ENCODE measurements at places on chromosomes 1 and 21.

GRCh38 chr1:76142771-76143540 is 68.4 kb downstream of the ST6GALNAC3 start:
- DNase-seq, result no peak

GRCh38 chr21:16211339-16212303 is 481.8 kb downstream of the USP25 start:
- no peak for DNase-seq

GRCh38 chr1:59967141-59967697 is 40.6 kb upstream of the CYP2J2 start:
- DNase-seq, result no peak

DNA sequence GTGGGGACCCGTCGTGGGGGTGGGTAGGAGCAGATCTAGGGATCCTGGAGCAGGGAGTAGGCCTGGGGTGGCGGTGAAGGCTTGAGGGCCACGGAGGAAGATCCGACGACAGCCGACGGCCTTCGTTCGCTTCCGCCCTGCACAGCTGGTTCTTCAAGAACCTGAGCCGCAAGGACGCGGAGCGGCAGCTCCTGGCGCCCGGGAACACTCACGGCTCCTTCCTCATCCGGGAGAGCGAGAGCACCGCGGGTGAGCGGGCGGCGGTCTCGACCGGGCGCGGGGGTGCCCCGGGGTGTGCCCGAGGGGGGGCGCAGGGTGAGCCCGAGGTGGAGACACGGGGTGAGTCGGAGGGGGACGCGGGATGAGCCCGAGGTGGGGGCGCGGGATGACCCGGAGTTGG is 16.5 kb upstream of the HDAC1 start:
- no peak for DNase-seq

GRCh38 chr1:244957525-244957924 is 93.2 kb upstream of the HNRNPU start:
- no peak for DNase-seq

DNA sequence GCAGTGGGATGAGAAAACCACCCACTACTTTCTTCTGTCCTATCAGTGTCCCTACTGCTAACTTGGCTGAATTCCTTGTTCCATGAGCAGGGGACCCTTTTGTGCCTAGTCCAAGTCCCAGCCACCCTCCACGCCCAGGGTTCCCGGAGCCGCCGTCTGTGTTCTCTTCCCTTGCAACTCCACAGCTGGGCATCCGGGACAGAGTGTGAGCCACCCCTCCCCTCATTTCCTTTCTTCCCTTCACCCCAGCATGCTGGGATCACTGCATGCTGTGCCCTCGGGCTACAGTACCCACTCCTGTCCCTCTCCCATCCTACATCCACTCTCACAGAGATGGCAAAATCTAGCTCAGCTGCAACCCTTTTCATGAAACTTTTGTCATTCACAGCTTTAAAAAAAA is 44.5 kb downstream of the PGBD5 start:
- no peak for DNase-seq

DNA sequence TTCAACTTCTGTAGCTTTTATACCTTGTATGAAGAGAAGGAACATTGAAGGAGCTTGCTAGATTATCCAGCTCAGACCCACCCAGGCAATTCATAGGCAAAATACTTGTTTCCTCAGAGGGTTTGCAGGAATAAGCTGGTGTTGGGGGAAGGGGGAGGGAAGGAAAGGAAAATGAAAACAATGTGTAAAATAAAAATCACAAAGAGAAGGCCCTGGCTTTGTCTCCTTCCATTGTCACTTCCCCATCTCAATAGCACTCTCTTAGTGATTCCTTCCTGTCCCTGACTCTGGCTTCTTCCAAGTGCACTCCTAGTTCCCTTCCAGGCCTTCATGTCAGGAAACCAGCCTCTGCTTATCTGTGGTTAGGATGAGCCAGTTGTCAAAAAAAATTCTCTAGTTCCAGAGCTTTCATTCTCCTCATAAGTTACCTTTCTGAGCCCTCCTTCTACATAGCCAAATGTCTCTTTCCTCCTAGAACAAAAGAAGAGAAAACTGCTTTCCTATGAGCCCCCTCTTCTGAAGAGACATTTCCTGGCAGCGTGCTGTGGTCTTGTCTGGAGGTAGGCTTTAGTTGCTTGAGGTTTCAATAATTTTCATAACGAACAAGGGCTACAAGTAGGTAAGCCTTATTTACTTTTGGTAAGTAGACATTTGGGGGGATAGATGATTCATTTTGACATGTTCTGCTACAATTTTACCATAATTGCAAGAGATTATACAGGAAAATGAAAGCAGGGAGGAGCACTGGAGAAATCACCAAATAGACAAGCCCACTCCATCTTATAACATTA is 45.7 kb downstream of the FASLG start:
- no peak for DNase-seq

- no peak for DNase-seq
Measured at GRCh38 chr21:42839271-42840231, 39.8 kb downstream of the WDR4 start.

DNA sequence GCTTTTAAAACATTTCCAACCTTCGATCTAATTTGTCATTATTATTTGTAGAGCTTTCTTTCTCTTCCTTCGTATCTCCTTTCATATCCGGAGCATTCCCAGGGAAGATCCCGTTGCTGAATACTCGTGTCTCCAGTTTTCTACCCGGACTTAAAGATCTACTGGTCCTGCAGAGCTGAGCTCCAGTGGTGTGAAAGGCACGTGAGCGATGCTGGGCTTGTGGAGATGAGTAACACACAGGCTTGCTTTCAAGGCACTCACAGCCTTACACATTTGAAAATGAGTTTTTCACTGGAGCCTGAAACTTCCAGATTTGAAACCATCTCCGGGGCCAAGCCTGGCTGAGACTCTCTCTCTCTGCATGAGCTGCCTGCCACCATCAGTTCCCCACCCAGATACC is 428.3 kb downstream of the KIF26B start:
- no peak for DNase-seq

DNA sequence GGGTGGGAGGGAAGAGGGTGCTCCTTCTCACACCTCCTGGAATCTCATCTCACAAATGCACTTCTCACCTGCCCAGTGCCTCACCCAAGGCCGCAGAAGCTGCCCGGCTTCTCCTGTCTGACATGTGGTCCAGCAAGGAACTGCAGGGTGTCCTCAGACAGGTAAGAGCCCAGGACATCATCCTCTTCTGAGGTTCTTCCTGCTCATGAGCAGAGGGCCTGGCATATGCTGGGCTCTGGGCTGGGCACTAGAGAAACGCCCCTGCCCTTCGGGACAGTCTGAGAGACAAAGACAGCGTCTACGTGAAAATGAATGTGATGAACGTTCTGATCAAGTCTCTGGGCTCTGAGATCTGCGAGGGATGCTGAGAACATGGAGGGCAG is 42.4 kb downstream of the PKP1 start:
- no peak for DNase-seq

GRCh38 chr1:9399510-9400424 is 107.1 kb downstream of the SPSB1 start:
- DNase-seq, result no peak

DNA sequence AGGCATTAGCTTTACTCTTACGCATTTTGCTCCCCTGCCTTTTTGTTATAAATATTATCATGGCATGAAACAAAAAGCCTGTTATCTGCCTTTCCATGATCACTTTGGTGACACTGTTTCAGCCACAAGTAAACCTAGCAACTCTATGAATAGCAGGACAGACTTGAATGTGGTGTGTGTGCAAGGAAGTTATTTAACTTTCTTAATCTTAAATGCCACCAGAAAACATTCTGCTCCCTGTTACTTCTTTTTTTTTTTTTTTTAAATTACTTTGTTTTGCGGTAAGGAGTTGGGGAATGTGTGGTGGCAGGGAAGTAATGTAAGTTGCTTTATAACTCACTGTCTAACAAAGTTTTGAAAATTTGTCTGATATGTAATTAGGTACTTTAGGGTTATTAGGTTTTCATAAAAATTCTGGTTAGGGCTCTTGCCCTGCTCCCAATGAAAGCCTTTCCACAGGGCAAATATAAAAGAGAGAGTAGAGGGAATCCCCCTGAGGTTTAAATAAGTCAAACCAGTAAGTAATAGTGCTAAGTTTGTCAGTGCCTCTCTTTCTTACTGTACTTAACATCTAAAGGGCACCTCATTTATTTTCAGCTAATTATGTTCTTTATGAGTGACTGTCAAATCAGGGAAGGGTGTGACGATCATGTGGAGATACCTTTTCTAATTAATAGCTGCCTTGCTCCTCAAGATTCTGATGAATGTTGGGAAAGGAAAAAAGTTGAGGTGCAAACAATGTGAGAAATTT is 39.5 kb downstream of the RASAL2 start:
- no peak for DNase-seq

GRCh38 chr1:22318279-22318981 is 133.2 kb upstream of the ZBTB40 start:
- no peak for DNase-seq

DNA sequence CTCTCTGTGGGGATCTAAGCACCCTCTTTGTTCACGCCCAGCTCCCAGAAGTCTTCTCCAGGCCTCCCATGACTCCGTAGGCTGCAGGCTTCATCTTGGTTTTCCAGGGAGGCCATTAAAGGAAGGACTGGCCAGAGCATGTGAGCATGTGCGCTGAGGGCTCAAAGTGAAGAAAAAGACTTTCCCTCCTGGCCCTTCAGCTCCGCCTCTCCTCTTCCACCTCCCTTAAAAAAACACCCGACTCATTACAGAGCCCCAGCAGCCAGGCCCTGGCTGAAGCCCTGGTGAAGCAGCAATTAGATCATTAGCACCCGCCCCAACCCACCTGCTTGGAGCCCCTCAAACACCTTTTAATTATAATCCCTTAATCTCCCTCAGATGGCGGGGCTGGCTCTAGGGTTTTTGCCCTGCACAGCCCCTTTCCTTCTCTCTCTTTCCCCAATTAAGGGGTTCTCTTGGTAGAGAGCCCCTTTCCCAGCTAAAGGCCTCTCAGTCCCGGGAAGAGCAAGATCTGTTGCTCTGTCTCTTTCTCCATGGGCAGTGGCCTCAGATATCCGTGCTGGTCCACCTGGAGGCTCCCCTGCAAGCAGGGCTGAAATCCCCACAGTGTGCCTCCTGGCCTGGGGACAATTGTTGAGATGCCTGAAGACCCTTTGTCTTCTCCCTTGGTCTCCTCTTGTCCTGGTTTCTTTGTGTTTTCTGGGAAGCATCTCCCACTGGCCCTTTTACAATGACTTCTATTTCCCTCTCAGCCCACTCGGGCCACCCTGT is 30.5 kb downstream of the RHBG start:
- no peak for DNase-seq

GRCh38 chr1:116139592-116140134 is 28.5 kb downstream of the MAB21L3 start:
- DNase-seq, result no peak

- no peak for DNase-seq
Measured at GRCh38 chr1:82466891-82467290, 666.2 kb downstream of the ADGRL2 start.
